Jurkat, Clone E6-1 (cell line): ENCODE measurements at places on chromosomes 16 and 17.
A peak's percentile ranks its signal among the peaks of the same experiment; 100 is the strongest.

DNA sequence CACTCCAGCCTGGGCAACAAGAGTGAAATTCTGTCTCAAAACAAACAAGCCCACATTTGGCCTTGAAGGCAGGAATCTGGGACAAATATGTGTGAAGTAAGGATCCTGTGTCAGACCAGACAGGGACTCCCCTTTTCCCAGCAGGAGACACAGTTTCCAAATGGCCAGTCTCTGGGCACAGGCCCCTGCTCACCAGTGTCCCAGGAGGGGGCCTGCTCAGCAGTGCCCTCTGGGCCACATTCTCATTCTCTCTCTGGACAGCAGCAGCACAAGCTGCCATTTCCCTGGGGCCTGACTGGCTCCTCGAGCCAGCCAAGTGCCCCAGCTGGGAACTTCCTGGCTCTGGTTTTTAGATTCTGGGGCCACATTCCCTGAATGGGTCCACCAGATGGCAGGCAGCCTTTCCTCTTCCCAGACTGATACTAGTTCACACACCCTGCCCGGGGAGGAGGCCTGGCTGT lies 11.7 kb upstream of the MNT start:
- no peak for DNase-seq

- DNase-seq = peak; percentile 85
These were observed 26.5 kb downstream of the MBTPS1 start for GRCh38 chr16:84090211-84090610.

DNA sequence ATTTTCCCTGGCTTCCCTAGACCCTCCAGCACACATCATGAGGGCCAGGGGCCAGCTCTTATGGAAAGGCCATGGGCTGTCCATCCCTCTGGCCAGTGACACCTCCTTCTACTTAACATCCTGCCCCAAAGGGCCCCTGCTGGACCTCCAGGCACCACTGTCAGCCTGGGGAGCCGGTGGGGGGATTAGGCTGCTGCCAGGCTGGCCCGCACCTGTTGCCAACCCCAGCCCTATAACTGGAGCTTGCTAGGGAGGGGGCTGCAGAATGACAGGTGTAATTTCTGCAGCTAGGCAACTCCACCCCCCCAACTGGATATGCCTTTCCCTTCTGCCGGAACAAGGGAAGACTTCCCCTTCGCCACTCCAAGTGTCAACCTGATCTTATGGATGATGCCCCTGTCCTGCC lies 12.5 kb downstream of the RARA start:
- DNase-seq = no peak

GRCh38 chr17:27455236-27455913 lies 873 bp upstream of the KSR1 start:
- no peak for DNase-seq

DNA sequence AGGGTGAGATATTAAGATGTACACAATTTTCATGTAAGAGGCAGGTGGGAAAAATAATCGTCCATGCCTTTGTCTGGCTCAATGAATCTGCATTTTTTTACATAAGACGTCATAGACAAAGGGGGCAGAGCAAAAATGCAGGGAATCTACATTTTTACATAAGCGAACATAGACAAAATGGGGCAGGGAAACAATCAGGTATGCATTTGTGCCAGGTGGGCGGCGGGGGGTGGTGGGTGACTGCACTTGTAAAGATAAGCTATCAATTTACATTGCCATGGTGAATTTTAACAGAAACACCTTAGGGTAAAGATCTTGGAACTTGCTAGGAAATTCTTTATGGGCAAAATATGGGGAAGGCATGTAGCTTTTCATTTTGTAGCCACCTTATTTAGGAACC lies 96.3 kb upstream of the CES5A start:
- DNase-seq = no peak

GRCh38 chr17:78142119-78142861 lies 3.9 kb upstream of the C17orf99 start:
- no peak for DNase-seq
